ENCODE measurements at places on chromosomes 5 and 9. TPM values are rescaled to one million over a fixed set of nuclear protein-coding genes. Genes with fewer than 3 reads are reported as not detected.
A peak's percentile ranks its signal among the peaks of the same experiment; 100 is the strongest.

- no peak overlapping the region for H3K27ac ChIP-seq
- H3K4me3 ChIP-seq: no peak overlapping the region
- no peaks in the 10 kb centered on the region for H3K4me1 ChIP-seq
- no peaks in the 10 kb centered on the region for H3K36me3 ChIP-seq
- peaks cover 11% of the 10 kb centered on the region for H3K27me3 ChIP-seq
These were observed 33.2 kb downstream of the GRIN3A start for GRCh38 chr9:101705135-101705661.

Gene TMEM171
- total RNA-seq: 4.5 TPM

Gene MAMDC2
- not detected for total RNA-seq

DNA sequence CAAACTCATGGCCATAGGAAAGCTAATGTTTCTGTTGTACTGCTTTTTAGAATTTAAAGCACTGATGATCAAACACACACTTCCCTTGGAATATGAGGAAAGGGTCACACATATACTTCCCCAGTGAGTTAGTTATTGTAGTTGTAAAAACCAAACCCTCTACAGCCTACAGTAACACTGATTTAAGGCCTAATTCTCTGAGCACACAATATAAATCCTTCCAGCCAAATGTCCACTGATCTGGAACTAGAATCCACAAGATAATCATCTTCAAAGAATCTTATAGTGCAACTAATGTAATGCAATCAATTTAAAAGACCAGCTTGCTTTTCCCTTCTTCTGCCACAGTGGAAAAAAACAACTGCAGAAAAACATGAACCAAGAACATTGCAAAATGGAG, 219.3 kb downstream of the CAAP1 start:
- no peaks in the 10 kb centered on the region for H3K36me3 ChIP-seq
- no peaks in the 10 kb centered on the region for H3K27me3 ChIP-seq
- no peak overlapping the region for H3K27ac ChIP-seq
- no peak overlapping the region for H3K4me3 ChIP-seq

GRCh38 chr5:43859309-43859708, 256.3 kb downstream of the NNT start:
- H3K27ac ChIP-seq: no peak overlapping the region
- H3K4me3 ChIP-seq: no peak overlapping the region
- H3K36me3 ChIP-seq: no peaks in the 10 kb centered on the region
- no peak for DNase-seq

GRCh38 chr9:110027671-110028081, 180.3 kb downstream of the C9orf152 start:
- no peaks in the 10 kb centered on the region for H3K27me3 ChIP-seq
- peaks cover 59% of the 10 kb centered on the region for H3K4me1 ChIP-seq
- H3K36me3 ChIP-seq: no peaks in the 10 kb centered on the region
- H3K27ac ChIP-seq: peak overlapping the region; percentile 88
- DNase-seq: no peak
- H3K4me3 ChIP-seq: no peak overlapping the region

Gene FGF1
- 15.5 TPM for total RNA-seq

- DNase-seq: no peak
- H3K27me3 ChIP-seq: no peaks in the 10 kb centered on the region
- H3K4me1 ChIP-seq: peaks cover 3% of the 10 kb centered on the region
These were observed 378.2 kb upstream of the RPS23 start for GRCh38 chr5:82656341-82656761.

GRCh38 chr9:13705373-13705772, 425.9 kb upstream of the MPDZ start:
- no peaks in the 10 kb centered on the region for H3K36me3 ChIP-seq
- H3K4me3 ChIP-seq: no peak overlapping the region
- no peaks in the 10 kb centered on the region for H3K27me3 ChIP-seq
- no peak overlapping the region for H3K27ac ChIP-seq
- H3K4me1 ChIP-seq: peaks cover 8% of the 10 kb centered on the region

Gene CCDC112
- total RNA-seq: 11.1 TPM

Gene ADCY2
- total RNA-seq: not detected

DNA sequence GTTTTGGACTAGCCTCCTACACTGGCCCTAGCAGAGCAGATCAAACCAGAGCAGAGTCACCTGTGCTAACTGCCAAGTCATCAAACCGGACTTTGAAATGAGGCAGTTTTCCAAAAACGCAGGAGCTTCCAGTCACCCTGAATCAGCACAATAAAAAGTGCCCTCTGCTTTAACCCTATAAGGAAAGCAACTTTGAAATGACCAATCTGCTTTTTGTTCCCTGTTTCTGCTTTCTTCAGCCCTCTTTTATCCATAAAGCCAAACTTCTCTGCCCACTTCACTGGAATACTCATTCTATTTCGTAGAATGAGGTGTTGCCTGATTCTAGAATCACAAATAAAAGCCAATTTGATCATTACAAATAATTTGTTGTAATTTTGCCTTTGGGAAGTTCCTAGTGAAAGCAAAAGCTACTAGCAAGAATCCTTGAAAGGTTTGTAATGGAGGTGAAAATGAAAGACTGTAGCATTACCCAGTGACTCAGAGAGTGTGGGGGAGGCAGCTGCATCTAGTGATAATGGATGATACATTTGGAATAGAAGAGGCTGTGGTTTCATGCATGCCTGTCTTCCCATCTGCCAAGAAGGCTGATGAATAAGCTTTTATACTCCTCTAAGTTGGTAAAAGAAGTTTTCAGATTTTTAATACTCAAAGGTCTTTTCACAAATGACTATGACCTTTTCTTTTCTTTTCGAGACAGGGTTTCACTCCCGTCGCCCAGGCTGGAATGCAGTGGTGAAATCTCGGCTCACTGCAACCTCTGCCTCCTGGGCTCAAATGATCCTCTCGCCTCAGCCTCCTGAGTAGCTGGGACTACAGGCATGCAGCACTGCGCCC, 14.9 kb downstream of the SPAAR start:
- DNase-seq: peak; percentile 74
- no peaks in the 10 kb centered on the region for H3K36me3 ChIP-seq
- H3K27me3 ChIP-seq: no peaks in the 10 kb centered on the region

DNA sequence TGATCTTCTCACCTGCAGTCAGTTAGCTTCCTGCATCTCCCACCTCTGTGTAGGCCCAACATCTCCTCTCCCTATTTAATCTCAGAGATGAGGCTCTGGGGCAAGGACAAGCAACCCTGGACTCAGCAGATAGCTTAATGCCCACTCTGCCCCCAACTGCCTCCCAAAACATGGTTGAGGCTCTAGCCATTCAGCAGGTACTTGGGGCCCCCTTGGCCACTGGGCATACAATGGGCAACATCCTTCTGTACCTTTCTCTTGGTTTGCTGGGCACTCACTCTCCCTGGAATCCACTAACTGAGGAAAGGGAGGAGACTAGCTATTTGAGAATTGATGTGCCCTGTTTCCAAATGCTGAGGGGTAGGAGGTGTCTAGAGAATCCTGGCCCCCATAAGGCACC, 9.4 kb downstream of the IGIP start:
- no peaks in the 10 kb centered on the region for H3K27me3 ChIP-seq
- no peak overlapping the region for H3K27ac ChIP-seq
- no peaks in the 10 kb centered on the region for H3K36me3 ChIP-seq
- H3K4me1 ChIP-seq: peaks cover 16% of the 10 kb centered on the region

DNA sequence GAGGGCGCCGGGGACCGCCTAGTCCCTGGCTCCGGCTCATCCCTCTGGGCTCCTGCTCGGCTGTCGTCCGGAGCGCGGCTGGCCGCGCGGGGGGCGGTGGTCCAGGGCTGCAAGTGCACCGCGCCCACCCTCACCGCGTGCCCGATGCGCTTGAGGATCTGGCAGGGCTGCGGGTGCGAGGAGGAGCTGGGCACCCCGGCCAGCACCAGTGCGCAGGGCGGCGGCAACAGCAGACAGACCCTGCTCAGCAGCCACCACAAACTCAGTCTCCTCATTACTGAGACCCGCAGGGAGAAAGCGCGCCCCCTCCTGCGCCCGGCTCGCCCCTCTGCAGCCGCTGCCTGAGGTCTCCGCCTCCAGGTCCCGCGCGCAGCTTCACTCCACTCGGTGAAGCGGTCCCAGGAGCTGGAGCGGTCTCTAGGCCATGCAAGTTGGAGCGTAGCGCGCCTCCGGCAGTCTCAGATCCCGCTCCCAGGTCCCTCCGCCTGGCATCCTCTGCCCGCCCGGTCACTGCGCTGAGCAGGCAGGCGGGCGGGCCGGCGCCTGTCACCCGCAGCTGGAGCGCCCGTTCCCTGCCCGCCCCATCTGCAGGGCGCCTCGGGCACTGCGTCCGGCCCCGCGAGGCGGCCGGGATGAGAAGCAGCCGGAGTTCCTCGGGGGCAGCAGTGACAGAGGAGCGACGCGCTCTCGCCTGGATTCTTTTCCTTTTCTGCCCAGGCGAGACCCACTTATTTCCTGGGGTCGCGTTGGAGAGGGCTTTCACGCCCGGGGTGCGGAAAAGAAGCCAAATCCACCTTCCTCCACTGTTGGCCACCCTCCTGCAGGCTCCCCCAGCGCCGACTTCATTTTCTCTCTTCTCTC, 512 bp downstream of the GRIN3A start:
- H3K27ac ChIP-seq: no peak overlapping the region
- no peaks in the 10 kb centered on the region for H3K4me1 ChIP-seq
- H3K27me3 ChIP-seq: peaks cover 57% of the 10 kb centered on the region
- H3K4me3 ChIP-seq: no peak overlapping the region
- DNase-seq: no peak
- H3K36me3 ChIP-seq: no peaks in the 10 kb centered on the region

GRCh38 chr5:128290152-128290858, 206.7 kb downstream of the SLC12A2 start:
- H3K27me3 ChIP-seq: no peaks in the 10 kb centered on the region
- no peak overlapping the region for H3K27ac ChIP-seq
- peaks cover 19% of the 10 kb centered on the region for H3K4me1 ChIP-seq
- no peak for DNase-seq
- no peak overlapping the region for H3K4me3 ChIP-seq
- no peaks in the 10 kb centered on the region for H3K36me3 ChIP-seq

DNA sequence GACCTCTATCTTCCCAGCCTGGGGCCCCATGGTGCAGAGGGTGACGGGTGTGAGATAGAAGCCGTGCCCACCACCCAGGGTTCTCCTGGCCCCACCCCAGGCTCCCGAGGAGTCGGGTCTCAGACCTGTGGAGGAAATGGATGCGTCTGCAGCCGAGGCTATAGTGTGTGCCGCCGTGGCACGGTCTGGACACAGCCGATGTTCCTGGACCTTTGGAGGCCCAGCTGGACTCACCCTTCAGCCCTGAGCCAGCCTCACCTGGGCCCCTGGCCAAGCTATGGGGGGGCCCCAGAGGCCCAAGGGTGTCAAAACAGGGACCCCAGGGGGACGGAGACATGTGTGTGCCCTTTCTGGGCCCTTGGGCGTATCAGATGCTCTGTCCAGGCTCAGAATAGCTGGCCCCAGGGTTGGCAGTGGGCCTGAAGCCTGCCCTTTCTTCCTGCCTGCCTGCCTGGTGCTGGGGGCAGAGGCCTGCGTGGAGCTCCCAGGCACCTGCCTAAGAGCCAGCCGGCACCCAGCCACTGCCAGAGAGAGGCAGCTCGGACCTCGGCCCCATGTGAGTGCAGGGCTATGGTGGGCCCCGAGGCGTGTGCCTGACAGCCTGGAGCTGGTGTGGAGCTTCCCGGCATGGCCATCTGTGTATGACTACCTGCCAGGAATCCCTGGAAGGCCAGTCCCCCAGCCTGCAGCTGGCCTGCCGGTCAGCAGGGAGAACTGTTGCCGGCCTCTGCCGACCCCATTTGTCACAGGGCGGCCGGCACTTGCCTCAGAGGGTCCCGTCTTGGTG, 41.8 kb downstream of the KCNT1 start:
- DNase-seq: no peak
- H3K36me3 ChIP-seq: no peaks in the 10 kb centered on the region
- peaks cover 78% of the 10 kb centered on the region for H3K27me3 ChIP-seq
- no peak overlapping the region for H3K4me3 ChIP-seq
- no peak overlapping the region for H3K27ac ChIP-seq
- no peaks in the 10 kb centered on the region for H3K4me1 ChIP-seq

DNA sequence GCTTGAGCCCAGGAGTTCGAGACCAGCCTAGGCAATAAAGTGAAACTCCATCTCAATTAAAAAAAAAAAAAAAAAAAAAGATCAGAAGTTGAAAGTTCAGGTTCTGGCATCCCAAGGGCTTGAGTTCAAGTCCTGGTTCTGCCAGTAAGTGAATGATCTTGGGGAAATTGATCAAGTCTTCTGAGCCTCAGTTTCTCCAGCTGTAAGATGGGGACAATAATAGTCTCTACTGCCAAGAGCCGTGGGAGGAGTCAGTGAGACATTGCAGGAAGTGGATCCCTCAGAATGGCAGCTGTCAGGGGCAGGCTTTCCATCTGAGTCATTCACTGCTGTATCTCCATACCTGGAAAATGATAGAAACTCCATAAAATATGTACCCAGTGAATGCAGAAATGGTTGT, 37.8 kb upstream of the FUBP3 start:
- no peak overlapping the region for H3K4me3 ChIP-seq
- DNase-seq: no peak
- peaks cover 22% of the 10 kb centered on the region for H3K27me3 ChIP-seq
- H3K36me3 ChIP-seq: no peaks in the 10 kb centered on the region
- H3K27ac ChIP-seq: no peak overlapping the region

GRCh38 chr5:87526131-87526530, 113.4 kb upstream of the CCNH start:
- no peak for DNase-seq
- H3K4me1 ChIP-seq: no peaks in the 10 kb centered on the region
- no peak overlapping the region for H3K4me3 ChIP-seq
- H3K27ac ChIP-seq: no peak overlapping the region

- no peak overlapping the region for H3K4me3 ChIP-seq
- peak; percentile 49 for DNase-seq
- no peak overlapping the region for H3K27ac ChIP-seq
- H3K27me3 ChIP-seq: no peaks in the 10 kb centered on the region
- H3K4me1 ChIP-seq: peaks cover 9% of the 10 kb centered on the region
- H3K36me3 ChIP-seq: 0 out of 2 replicates have a peak, but pooled peaks cover 4% of the 10 kb centered on the region
These were observed 36.7 kb upstream of the ARRDC3 start for GRCh38 chr5:91419571-91420537.

DNA sequence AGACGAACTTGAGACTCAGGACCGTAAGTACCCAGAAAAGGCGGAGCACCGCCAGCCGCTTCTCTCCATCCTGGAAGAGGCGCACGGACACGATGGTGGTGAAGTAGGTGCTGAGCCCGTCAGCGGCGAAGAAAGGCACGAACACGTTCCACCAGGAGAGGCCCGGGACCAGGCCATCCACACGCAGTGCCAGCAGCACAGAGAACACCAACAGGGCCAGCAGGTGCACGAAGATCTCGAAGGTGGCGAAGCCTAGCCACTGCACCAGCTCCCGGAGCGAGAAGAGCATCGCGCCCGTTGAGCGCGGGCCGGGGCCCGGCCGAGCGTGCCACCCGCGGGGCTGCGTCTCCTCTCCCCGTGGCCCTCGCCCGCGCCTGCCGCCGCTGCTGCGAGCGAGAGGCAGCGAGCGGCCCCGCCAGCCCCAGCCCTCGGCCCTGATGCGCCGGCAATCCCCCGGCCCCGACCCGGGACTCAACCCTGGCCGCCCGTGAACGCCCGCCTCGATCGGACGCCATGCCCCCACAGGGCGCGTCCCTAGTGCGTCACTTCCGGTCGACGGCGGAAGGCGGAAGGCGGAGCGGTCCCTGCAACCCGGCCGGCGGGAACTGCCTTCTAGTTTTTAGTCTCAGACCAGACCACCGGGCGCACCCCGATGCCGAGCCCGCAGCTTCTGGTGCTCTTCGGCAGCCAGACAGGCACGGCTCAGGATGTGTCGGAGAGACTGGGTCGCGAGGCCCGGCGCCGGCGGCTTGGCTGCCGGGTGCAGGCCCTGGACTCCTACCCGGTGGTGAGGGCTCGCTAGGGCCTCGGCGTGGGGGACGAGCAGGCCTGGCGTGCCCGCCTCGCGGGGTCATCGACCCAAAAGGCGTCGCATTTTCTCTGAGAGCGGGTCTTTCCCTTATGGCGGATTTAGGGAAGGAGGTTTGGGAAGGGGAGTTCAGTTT, at the start of the genes NDOR1 and TMEM203:
Gene NDOR1 (plus strand): TSS at position 575 of the 944 bp plus-strand sequence. CDS start 78 bp downstream, at position 653.
Gene TMEM203 (minus strand): TSS at position 523 of the 944 bp plus-strand sequence. CDS start 234 bp downstream, at position 289.
- peaks cover 43% of the 10 kb centered on the region for H3K36me3 ChIP-seq
- H3K4me3 ChIP-seq: peak within 1 kb of the TSS; percentile 88
- peak within 1 kb of the TSS; percentile 46 for H3K27ac ChIP-seq
- peaks cover 19% of the 10 kb centered on the region for H3K4me1 ChIP-seq
- DNase-seq: peak; percentile 74

Gene SMC5
- 30.2 TPM for total RNA-seq
